Stimulated activated CD4-positive, alpha-beta T cell treated with anti-CD3 and anti-CD28 coated beads, Interleukin-1b, Interleukin-23, amount 100 ng/mL, for 24 hours (primary cell): ENCODE measurements at places on chromosomes 4 and X.

DNA sequence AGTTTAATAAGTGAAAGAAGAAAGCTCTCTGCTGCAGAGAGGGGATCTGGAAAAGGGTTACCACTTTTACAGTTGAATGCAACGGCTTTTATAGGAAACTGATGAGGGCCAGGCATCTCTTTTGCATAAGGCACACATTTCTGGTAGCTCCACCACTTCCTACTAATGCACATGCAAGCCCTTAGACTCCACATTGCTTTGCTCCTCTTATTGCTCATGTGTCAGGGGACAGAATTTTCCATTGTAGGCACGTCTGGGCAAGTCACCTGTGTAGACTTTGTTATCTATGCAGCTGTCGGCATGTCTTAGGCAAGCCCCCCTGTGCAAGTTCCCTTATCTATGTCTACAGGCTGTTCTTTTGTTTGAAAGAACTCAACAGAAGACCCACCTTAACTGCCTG lies 294.6 kb upstream of the STS start:
- DNase-seq: no peak

- no peak for DNase-seq
Measured at GRCh38 chr4:628311-628741, 3.0 kb downstream of the PDE6B start.

GRCh38 chrX:33188881-33189280 lies 22.5 kb downstream of the DMD start:
- DNase-seq: no peak

DNA sequence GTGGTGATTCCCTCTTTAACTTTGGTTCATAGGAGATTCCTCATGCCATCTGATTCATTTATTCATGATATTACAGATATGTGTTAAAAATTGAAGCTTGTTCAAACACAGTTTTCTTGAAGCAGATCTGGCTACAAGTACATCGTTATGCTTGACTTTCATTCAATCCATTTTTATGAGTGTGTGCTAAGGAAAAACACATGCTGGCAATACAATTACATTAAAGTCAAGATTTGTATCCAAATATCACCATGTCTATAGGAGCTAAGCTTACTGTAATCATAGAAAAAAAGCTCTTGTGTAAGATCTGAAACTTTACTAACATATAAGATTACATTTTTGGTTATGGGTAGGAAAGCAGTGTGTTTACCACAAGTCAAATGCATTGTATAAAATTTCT lies 151.8 kb upstream of the FAT1 start:
- no peak for DNase-seq

GRCh38 chr4:122658818-122659295 lies 38.0 kb upstream of the IL21 start:
- DNase-seq: no peak

DNA sequence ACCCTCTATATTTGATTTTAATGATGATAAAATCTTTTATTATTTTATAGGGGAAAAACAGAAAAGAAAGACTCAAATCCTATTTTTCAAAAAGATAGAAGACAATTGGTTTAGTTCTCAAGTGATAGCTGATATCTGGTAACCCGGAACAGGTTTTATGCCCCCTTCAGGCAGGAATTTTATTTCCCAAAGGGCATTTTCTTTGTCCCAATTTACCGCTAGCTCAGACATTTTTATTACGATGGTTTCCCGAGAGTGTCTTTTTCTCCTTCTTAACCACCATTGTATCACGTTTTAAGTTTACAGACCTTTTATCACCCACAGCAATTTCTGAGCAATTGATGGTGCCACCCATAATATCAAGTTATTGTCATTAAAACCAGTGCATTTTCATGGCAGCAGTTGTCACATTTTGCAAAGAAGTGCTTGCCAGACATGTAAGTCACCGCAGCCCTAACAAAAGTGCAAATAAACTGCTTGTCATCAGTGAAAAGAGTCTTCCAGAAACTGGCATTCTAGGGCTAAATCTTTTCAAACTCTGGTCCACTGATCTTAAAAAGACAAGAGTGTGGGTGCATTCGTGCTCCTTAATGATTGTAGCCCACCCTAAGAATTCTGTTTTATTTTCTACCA lies 204.8 kb upstream of the VCX start:
- DNase-seq: no peak

DNA sequence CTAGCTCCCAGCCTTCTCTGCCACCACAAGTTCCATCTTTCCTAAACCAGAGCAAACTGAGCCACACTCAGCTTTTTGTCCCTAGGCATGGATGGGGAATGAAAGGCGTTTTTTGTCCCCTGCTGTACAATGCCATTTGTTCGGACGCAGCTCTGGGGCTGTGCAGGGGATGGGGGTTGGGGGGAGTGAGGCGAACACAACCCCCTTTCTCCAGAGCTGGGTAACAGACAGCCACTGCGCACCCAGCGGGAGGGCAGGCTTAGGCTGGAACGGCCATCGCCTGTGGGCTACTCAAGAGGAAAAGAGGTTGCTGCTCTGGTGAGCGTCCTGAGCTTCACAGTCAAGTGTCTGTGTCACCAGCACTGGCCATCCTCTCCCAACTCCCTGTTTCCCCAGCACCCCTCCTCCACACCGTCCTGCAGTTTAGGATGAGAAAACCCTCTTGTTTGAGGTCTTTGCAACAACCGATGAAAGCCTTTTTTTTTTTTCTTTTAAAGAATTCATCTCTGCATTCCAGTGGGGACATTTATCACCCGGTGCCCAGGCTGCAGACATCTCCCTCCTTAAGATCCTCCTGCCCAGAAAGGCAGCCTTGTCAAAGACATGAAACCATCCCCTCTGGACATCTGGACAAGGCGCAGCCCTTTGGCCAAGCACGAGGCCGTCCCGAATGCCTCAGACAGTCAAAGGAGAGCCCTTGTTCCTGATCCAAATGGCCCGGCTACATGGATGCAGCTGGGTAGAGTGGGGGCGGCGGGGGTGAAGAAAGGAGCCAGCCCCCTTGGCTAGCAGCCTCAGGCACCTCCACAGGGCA lies 419.6 kb downstream of the BCOR start:
- no peak for DNase-seq

DNA sequence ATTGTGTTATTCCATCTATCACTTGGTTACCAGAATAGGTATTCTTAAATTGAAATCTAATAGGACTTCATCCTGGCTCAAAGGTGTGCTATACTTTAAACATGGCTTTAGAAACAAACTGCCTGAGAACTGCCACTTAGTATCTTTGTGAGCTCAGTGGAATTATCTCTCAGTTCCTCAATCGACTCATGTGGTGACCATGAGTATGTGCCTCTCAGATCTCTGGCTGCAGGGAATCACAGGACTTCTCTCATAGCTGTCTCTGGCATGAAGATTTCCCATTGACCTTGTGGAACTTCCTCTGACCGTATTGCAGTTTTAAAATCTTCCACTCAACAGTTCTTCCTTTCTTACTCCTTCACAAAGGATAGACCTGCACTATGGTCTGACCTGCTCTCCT lies 681.9 kb upstream of the BOD1L1 start:
- no peak for DNase-seq

- no peak for DNase-seq
Measured at GRCh38 chrX:17655211-17656034, 81.9 kb upstream of the SCML1 start.

GRCh38 chrX:136028383-136028984 lies 43.2 kb downstream of the SLC9A6 start:
- DNase-seq: no peak
